Neural cell (in vitro differentiated cells): ENCODE measurements at places on chromosomes 6 and 20. TPM values are rescaled to one million over a fixed set of nuclear protein-coding genes. Genes with fewer than 3 reads are reported as not detected.

Gene DDX27
- 35.4 and 36.2 TPM in 2 replicates for polyA plus RNA-seq

Gene PHACTR1
- 4.8 and 7.8 TPM in 2 replicates for polyA plus RNA-seq

Gene ERMARD
- polyA plus RNA-seq = 39.1 and 51.2 TPM in 2 replicates

Gene SMOC2
- 0.50 and 1.2 TPM in 2 replicates for polyA plus RNA-seq

Gene TTBK1
- 4.2 and 6.8 TPM in 2 replicates for polyA plus RNA-seq

Gene CST9L
- not detected in 2 replicates for polyA plus RNA-seq

Gene ADGRF5
- not detected in 2 replicates for polyA plus RNA-seq

Gene MLN
- not detected in 2 replicates for polyA plus RNA-seq

Gene COL9A1
- polyA plus RNA-seq = 1.0 and 1.8 TPM in 2 replicates

Gene EYS
- polyA plus RNA-seq = 0.38 and 1.0 TPM in 2 replicates

Gene MYMX
- not detected in 2 replicates for polyA plus RNA-seq

Gene CRIP3
- 3.7 and 11.6 TPM in 2 replicates for polyA plus RNA-seq

Gene CST2
- polyA plus RNA-seq = not detected in 2 replicates

Gene GPR6
- polyA plus RNA-seq = 1.4 and 7.3 TPM in 2 replicates

Gene OTOR
- not detected in 2 replicates for polyA plus RNA-seq

Gene SIGLEC1
- 0.12 TPM in 1 of 2 replicates, not detected in the other for polyA plus RNA-seq

Gene C6orf120
- polyA plus RNA-seq = 16.6 and 17.8 TPM in 2 replicates

Gene ADGRB3
- 62.4 and 66.5 TPM in 2 replicates for polyA plus RNA-seq

Gene SLC17A2
- not detected in 2 replicates for polyA plus RNA-seq

Gene MYLK4
- polyA plus RNA-seq = 1.2 and 1.3 TPM in 2 replicates

Gene CPNE5
- polyA plus RNA-seq = 8.7 and 9.5 TPM in 2 replicates

Gene ZBP1
- not detected in 2 replicates for polyA plus RNA-seq

Gene TASP1
- 20.2 and 22.7 TPM in 2 replicates for polyA plus RNA-seq

Gene TMEM244
- not detected in 2 replicates for polyA plus RNA-seq

Gene BMP5
- polyA plus RNA-seq = 0.12 and 0.14 TPM in 2 replicates

Gene HLA-DQB1
- polyA plus RNA-seq = not detected in 2 replicates

Gene GHRH
- polyA plus RNA-seq = not detected in 2 replicates

Gene SAMD5
- 14.1 and 14.5 TPM in 2 replicates for polyA plus RNA-seq

Gene FAM162B
- polyA plus RNA-seq = not detected in 2 replicates

Gene MEA1
- polyA plus RNA-seq = 115 and 119 TPM in 2 replicates

Gene SYNDIG1
- polyA plus RNA-seq = 0.22 and 0.46 TPM in 2 replicates

Gene IRF4
- polyA plus RNA-seq = 0.05 TPM in 1 of 2 replicates, not detected in the other

Gene PGC
- polyA plus RNA-seq = not detected in 2 replicates

Gene TUBB2A
- polyA plus RNA-seq = 1,088 and 1,361 TPM in 2 replicates

Gene FAM217A
- not detected in 2 replicates for polyA plus RNA-seq

Gene CRISP2
- polyA plus RNA-seq = not detected in 2 replicates

Gene SDC4
- 0.24 TPM in 1 of 2 replicates, not detected in the other for polyA plus RNA-seq

Gene LAMA5
- polyA plus RNA-seq = 21.6 and 27.2 TPM in 2 replicates
